SJSA1 (cell line): ENCODE measurements at places on chromosomes 6 and 20.

GRCh38 chr20:18728870-18729224 is 84.7 kb upstream of the SCP2D1 start:
- no peak for DNase-seq

DNA sequence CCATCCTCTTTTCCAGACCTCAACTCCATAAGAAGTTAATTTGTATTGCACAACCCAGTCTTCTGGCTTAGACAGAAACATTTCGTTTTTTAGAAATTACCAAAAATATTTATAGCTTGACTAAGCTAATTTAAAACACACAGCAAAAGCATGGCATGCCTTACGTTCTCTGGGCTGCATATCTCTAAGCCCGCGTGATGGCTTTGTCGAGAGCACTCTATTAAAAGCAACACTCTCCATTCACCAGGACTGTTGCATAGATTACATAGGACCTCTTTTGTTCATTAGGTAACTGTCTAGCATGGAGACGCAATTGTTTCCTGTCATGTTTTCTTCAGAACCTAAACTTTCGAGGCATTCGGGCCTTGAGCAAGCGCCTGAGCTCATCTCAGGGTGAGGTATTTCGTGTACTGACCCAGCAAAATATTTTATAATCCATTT is 104.5 kb downstream of the IBTK start:
- no peak for DNase-seq

- DNase-seq, result no peak
Measured at GRCh38 chr6:130615816-130616215, 211.4 kb upstream of the SMLR1 start.

DNA sequence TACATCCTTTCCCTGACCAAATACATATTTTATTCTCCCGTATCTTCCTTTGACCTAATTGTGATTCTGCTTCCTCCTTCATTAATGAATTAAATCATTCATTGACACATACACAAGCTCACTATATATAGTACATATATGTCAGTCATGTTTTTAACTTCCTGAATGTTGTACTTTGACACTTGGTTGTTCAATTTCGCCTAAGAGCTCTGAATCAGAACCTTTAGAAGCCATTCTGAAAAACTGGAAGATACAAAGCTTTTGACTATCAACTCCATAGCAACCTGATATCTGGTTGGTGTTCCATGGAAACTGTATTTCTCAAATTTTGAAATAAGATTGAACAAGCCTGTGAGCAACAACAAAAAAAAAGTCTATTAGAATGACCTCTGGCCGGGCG is 27.3 kb upstream of the HFE start:
- DNase-seq, result no peak

- no peak for DNase-seq
Measured at GRCh38 chr20:23063581-23063980, 14.1 kb upstream of the THBD start.

DNA sequence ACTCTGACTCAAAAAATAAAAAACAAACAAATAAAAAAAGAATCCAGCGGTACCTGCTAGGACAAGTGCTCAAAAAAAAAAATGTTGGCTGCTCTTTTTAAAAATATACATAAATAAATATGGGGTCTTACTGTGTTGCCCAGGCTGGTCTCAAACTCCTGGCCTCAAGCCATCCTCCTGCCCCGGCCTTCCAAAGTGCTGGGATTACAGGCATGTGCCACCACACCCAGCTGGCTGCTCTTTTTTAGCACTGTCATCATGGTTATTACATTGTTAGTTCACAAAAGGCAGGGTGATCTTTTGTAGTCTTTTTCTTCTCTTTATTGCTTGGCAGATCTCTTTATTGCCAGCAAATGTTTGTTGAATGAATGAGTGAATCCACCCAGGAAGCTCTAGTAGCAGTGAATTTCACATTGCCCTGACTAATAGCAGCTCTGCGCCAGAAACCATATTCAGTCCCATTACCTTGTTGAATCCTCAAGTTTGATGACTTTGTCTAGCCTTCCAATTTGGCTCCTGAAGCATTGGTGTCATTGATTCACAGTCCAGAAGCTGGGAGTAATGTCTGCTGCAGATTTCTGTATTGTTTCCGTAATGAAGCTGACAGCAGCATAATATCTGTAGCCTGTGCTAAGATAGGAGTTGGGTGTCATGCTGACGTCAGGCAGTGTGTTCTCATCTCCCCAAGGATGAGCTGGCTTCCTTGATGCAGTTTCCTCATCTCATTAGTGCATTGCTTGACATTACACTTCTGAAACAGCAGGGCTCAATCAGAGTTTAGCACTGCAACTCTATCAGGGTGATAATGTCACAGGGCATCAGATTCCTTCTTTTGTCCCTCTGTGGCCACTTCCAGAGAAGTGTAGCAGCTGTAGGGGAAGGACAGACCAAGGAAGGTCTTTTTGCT is 84.9 kb upstream of the TGM3 start:
- no peak for DNase-seq

- DNase-seq, result no peak
Measured at GRCh38 chr6:106359959-106360409, 533 bp upstream of the CRYBG1 start.
